ENCODE measurements at places on chromosomes 11 and 22. TPM values are rescaled to one million over a fixed set of nuclear protein-coding genes. Genes with fewer than 3 reads are reported as not detected.

The ANO3 gene
- total RNA-seq: 0.32 TPM

The B4GALNT4 gene
- 16.5 TPM for total RNA-seq

The RAG2 gene
- total RNA-seq: not detected

The FAM227A gene
- total RNA-seq: 0.13 TPM

The RIMBP3B gene
- not detected for total RNA-seq

The OR4C11 gene
- total RNA-seq: not detected

GRCh38 chr11:10409207-10409661 lies 45.8 kb upstream of the AMPD3 start:
- peak; percentile 15 for DNase-seq

DNA sequence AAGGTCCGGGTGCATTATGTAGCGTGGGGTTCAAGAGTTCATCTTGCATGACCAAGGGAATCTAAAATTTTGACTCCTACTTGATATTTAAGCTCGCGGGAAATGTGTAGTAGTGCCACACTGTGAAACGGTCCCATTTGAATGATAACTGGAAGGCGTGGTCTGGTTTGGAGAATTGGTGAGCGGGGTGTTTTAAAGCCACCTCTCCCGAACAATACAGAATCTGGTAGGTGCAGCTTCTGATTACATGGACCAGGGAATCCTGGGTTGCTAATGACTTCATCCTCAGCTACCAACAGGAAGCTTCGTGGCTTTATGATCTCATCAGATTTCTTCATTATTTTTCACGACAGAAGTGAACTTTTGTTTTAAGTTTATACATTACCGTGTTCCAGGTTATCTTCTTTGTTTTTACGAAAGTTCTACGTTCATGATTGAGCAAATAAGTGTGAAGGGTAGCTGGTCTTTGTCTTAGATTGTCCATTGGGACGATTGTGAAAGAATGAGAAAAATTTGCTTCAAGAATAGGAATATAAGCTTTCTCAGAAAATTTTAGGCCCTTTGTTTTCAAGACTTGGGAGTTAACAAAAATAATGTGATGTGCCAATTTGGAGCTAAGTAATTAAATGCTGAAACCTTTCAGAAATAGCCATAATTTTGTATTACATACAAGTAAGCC lies 1.7 kb downstream of the QSER1 start:
- DNase-seq: peak; percentile 89

DNA sequence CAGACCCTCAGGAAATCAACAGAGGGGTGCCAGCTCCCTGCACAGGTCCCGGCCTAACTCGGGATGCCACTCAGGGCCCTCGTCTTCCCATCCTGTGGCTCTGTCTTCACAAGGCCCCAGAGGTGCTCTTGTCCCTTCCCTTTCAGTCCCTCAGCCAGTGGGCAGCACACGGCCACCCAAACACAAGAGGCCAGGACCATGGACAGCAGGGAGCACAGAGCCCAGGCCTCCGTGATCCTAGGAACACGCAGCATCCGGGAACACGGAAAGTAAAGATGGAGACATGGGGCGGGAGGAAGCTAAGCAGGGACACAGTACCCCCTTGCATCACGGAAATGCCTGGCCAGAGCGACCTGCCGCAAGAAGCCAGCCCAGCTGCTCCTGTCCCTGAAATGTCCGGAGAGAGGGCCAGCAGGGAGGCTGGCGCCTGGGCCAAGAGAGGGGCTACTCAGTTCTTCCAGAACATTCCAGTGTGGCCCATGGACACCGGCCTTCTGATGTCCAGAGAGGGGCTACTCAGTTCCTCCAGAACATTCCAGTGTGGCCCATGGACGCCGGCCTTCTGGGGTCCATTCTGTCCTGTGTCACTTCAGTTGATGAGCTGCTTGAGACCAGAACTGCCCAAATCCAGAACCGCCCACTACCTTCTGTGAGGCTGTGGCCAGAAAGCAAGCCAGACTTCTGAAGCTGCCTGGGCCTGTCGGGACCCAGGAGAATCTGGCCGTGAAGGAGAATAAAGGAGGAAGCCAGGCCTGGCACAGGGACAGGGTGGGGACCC lies 274.0 kb downstream of the BRD1 start:
- DNase-seq: no peak

DNA sequence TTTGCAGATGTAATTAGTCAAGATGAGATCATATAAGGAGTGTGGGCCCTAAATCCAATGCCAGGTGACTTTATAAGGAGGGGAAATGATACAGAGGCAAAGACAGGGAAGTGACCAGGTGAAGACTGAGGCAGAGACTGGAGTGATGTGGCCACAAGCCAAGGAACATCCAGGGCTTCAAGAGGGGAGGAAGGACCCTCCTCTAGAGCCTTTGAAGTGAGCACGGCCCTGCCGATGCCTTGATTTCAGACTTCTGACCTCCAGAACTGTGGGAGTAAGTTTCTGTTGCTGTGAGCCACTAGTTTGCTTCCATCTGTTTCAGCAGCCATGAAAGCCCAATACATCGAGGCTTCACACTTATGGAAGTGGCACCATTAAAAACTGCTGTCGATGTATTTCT lies 78.7 kb downstream of the SHANK2 start:
- DNase-seq: no peak

DNA sequence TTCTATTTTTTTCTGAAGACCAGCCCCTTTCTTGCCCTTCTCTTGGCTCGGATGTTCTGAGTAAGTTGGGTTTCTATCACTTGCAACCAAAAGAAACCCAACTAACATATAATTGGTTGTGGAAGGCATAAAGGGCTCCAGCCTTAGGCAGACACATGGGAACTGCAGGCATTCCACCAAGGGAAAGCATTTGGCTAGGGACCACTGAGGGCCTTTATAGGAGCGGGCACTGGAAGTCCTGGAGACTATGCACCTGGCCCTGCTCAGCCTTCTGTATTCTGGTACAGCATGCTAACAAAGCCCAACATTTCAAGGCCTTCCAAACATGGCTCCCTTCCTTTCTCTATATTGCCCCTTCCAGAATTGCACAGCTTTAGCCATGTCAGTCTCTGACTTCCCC lies 17.6 kb upstream of the LMO1 start:
- no peak for DNase-seq

- DNase-seq: peak; percentile 87
Measured at GRCh38 chr11:115201111-115201792, 303.0 kb downstream of the CADM1 start.

DNA sequence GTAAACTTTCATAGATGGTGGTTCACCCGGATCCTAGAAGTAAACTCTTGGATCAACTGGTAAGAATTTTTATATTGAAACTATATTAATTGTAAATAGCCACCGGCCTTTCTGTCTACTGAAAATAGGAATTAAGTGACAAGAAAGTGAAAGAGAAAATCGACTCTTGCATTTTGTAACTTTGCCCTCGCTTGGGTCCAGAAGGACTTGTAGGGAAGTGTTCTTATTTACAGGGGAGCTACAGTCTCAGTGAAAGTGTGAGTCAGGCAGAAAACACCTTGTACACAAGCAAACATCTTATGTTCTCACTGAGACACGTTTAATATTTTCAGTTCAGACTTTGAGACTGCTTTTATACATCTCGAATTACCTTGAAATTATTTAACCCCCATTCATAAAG lies 238.9 kb downstream of the BLID start:
- DNase-seq: no peak

DNA sequence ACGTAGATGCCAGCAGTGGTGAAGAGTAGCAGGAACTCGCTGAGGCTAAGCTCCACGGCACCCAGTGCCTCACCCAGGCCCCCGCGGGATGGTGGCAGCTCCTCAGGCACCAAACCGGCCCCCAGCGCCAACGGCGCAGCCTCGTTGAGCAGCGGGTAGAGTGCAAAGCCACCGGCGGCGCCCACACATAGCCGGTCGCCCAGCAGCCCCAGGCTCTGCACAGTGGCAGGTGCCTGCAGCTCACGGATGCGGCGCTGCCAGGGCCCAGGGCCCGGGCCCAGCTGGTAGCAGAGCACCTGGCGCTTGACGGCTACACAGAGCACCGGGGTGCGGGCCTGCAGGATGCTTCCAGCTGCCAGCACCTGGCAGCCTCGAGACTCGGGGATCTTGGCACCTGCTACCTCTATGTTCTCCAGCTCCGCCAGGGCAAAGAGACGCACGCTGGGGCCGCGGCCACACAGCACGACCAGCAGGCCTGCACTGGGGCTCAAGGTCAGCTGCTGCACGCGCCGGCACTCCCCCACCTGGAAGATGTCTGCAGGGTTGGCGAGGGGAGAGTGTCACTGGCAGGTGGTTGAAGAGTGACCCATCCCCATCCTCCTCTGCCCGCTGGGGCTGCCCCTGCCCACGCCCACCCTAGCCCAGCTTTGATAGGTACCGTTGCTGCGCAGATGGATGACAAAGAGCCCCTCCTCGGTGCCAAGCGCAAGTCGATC lies 14.8 kb downstream of the CDC42BPG start:
- no peak for DNase-seq

GRCh38 chr22:30490399-30490798 lies 15.1 kb downstream of the SEC14L4 start:
- DNase-seq: no peak

DNA sequence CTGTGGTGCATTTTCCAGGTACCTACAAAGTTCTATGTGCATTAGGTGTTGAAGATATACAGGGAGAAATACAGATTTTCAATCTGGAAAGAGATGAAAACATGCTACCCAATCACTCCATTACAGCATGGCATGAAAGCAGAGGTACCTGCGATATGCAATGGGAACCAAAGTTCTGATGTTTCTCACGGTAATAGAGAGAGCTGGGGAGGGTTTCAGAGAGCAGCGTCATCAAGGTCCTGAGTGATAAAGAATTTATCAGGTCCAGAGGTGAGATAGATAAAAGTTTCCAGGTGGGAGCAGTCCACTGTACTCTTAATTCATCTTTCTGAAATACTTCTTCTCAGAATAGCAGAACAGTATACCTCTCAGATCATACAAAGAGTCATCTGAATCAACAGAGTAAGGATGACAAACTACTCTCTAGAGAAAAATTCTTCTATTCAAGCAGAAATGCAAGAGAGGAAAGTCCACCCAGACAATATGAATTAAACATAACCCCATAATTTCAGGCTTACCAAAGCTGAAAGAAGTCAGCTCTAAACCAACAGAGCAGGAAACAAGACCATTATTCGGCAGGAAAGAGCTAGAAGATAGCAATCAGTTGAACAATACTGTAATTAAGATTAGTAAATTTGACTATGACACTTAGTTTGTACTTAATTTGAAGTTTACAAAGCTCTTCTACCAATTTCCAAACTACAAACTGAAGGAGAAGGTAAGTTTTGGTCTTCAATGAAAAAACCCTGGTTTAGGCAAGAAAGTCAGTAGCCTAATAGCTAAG lies 12.8 kb downstream of the CTSC start:
- no peak for DNase-seq

DNA sequence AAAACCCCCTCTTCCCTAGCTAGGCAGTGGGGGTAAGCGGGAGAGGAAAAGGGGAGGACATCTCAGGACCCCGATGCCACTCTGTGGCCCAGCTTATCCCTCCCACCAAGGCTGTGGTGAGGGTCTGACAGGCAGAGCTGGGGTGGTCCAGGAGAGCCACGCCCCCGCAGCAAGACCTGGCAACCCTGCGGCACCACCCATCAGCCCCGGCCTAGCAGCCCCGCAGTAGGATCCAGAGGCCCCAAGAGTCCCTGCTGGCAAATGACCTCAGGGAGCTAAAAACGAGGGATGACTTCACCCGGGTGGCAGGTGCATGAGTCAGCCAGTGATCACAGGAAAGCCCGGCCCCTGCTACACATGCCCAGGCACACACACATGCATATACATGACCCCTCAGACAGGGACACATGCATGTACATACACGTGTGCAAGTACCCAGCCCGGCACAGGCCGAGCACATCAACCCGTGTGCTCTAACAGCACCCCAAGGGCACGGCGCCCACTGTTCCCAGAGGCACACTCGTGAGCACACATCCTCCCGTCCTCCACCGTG lies 32.3 kb downstream of the ARVCF start:
- DNase-seq: peak; percentile 90

DNA sequence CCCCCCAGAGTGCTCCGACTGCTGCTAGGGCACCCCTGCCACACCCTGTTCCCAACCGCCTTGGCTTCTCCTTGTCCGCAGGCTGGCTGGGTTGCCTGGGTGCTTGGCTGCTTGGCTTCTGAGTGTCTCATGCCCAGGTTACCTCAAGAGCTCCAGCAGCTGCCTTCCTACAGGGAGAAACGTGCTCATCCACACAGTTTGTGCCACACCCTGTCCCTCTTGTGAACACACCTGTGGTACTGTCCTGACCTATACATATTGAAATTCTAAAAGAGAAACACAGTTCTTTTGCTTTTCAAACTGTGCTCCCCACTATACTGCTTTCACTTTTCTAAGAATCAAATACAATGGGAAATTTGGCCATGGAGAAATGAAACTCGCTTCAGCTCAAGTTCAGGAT lies 191.4 kb downstream of the DBX1 start:
- no peak for DNase-seq

DNA sequence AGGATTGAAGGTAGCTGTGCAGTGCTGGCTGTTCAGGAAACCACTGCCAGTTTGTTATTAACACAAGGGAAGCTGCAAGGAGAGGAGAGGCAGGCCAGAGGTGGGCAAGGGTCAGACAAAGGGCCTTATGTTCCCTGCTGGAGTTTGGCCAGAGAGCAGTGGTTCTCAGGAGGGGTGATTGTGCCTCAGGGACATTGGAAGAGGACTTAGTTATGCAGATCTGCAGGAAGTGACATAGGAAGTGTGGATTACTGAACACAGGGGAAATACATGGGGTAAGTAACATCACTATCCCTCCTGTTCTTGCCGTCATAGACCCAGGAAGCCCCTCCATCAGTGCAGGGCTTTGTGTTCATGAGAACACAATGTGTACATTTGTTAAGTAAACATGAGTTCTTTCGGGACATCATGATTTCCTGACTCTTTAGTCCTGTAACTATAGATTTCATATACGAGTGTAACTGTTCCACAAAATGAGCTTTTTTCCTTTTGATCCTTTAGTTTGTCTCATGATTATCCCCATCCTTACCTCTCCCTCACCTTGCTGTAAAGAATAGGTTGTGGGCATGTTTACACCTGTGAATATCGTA lies 5.9 kb downstream of the SRRD start:
- no peak for DNase-seq

DNA sequence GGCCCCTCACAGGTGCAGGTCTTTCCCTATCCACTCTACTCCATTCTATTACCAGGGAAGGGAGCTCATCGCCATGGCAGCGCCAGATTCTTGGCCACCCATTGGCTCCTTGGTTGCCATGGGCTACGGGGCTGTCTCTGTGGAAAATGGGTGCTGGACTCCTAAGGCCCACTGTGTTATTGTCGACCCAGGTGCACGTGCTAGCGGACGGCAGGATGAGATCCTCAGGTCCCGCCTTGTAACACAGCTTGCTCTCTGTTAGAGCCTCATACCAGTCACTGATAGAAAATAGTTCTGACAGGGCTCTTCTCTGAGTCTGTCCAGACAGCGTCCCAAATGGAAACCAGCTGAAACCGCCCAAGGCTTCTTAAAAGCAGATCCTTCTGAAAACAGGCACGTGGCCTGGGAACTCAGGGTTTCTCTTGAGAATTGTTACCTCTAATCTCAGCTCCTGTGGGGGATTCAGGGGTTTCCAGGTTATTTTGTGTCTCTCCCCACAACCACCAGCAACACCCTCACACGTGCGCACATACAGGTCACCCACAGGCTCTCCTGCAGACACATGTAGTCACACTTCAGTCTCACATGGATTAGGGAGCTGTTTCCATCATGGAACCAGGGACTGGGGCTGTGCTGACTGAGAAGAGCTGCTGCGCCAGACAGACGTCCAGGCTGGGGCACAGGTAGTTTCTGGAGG lies 1.5 kb downstream of the TUB start:
- peak; percentile 35 for DNase-seq
